Sigmoid colon (tissue), 7 donors: ENCODE measurements at places on chromosomes 2 and 18. TPM values are rescaled to one million over a fixed set of nuclear protein-coding genes. Genes with fewer than 3 reads are reported as not detected.

ZNF804A gene
- 1.1 TPM for total RNA-seq

DNA sequence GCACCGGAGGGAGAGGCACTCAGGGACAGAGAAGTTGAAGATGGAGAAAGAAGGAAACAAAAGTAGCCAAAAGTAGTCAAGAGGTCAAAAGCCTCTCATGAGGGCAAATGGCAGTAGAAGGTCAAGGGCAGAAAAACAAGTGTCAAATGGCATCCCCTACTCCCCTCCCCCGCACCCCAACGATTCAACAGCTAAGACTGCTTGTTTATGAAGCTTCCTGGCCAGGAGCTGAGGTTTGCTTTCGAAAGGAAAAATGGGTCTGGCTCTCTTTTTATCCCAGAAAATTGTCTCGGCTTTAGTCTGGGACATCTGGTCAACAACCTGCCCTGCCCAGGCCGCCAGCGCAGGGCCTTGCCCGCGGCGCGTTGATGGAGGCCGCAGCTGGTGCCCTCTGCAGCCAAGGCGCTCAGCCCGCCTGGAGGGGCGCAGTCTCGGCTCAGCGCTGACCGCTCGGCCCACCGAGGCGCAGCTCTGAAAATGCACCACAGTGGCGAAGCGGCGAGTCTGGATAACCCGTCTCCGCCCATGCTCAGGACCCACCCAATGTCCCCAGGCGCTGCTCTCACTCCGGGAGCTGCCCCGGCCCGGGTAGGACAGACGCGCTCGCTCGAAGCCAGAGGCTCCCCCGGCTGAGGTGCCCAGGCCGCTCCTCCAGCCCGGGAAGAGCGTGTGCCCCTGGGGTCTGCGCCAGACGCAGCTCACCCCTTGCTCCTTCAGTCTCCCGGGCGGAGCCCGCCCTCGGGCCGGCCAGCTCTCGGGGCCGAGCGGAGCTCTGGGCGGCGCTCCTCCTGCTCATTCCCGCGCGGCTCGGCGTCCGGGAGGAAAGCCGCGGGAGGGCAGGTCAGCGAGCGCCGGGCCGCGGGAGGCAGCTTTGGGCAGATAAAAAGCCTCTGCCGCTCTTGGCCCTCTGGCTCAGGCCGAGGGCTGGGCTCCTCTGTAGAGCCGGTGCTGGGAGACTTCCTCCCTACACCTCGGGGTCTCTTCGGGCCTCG lies 1.8 kb upstream of the TBR1 start:
- no peak for DNase-seq

SFT2D3 gene
- total RNA-seq = 8.2 TPM

DNA sequence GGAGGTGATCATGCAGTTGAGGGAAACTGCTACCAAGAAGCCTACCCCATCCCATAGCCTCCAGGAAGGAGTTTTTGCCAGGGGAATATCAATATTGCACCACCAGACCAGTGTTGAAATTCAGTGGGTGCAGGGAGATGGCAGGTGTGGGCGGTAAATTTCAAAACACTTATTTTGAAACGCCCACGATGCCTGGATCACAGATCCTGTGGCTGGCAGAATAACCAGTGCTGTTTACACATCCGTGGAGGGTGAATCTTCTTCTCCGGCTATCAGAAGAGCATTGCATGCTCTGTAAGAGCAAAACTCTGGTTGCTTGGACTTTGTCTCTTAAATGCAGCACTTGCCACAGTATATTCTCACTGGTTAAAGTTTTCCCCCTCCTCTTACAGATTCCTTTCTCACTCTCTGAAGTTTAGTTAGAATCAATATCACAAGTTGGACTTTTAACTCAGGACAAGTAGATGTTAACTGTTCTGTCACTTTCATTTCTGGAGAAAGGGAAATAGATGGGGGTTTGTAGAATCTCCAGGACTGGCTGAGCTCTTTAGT lies 70.5 kb upstream of the ZCCHC2 start:
- no peak for DNase-seq

GRCh38 chr2:15369129-15369528 lies 192.0 kb downstream of the NBAS start:
- DNase-seq = no peak

DNA sequence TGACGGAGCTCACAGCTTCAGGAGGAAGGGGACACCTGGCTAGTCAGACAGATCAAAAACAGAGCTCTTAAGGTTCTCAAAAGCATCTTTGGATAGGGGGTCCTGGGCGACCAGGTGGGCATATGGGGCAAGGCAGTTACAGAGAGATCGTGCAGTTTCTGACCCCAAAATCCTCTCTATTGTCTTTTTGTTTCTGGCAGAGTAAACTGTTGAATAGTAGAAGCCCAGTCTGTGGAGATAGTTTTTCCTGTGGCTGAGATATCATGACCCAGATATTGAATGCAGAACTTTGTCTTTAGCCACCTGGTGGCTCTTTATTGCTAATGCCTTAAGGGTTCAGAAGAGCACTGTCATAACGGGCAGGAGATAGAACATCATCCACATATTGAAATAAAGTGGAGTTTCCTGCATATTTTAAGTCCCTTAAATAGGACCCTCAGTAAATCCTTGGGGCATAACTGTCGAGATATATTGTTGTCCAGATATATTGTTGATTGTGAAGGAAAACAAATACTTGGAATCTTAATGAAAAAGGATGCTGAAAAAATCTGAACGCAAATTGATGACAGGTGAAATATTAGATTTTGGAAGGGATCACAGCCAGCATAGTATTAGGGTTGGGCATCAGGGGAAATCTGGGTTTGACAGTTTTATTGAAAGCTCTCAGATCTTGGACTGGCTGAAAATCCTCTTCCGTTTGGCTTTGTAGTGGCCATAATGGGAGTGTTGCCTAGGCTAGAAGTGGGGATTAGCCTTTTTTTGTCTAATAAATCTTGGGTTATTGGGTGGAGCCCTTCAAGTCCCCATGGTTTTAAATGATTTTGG lies 14.1 kb upstream of the ZDBF2 start:
- no peak for DNase-seq
